WTC11 (cell line): ENCODE measurements at places on chromosomes 3 and 15. TPM values are rescaled to one million over a fixed set of nuclear protein-coding genes. Genes with fewer than 3 reads are reported as not detected.

GRCh38 chr3:12396471-12396870, 87.8 kb upstream of the TSEN2 start:
- no peak overlapping the region for H3K27ac ChIP-seq
- H3K4me1 ChIP-seq, result no peaks in the 10 kb centered on the region
- no peaks in the 10 kb centered on the region for H3K36me3 ChIP-seq
- H3K4me3 ChIP-seq, result no peak overlapping the region
- no peaks in the 10 kb centered on the region; the same call in 1 of the 2 replicates for H3K27me3 ChIP-seq

GRCh38 chr15:40925863-40926658, 3.1 kb upstream of the DLL4 start:
- no peaks in the 10 kb centered on the region for H3K36me3 ChIP-seq
- peaks cover 26% of the 10 kb centered on the region for H3K4me1 ChIP-seq
- peaks cover 99% of the 10 kb centered on the region for H3K27me3 ChIP-seq
- no peak overlapping the region for H3K27ac ChIP-seq
- DNase-seq, result peak; percentile 59

DNA sequence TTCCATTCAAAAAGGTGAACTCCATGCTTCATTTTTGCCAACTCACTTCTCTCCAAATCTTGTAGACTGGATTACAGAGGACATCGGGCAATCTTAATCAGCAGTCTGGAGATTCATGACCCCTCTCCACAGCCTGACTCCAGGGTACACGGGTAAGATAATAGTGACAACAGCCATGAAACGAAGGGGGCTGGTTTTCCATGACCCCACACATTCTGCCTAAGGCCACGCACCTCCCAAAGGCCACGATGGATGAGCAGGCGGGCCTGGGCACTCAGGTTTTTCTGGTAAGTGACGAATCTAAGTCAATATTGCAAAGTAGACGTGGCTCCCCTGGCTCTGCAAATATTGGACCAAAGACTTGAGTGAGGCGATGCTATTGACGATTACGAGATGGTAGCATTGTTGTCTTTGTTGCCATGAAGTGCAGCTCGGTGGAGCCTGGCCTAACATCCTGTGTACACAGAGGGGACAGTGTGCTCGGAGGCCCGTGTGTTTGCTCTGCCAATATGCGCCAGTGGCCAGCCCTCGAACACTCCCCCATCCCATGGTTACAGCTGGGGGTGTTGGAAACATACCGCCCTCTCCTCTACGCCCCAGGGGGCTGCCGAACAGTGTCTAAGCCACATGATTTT, 119.1 kb downstream of the OPA1 start:
- H3K4me3 ChIP-seq, result no peak overlapping the region
- H3K27me3 ChIP-seq, result peaks cover 13% of the 10 kb centered on the region
- peaks cover 35% of the 10 kb centered on the region for H3K36me3 ChIP-seq
- H3K27ac ChIP-seq, result no peak overlapping the region
- peaks cover 16% of the 10 kb centered on the region for H3K4me1 ChIP-seq

DNA sequence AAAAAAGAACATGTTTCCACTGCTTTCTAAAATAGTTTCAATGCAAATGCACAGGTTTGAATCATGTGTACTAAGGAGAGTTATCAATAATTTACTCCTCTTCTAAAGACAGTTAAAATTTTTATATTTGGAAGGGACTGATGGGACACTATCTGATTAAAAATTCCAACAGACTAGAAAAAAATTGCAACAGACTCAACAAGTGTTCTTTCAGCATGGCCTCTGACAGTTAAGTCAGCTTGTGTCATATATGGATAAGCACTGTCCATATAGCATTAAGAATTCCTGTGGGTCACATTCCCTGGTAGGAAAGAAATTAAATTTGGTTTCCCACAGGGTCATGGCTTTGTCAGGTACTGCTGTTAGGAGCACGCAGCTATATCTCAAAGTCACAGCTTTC, 96.8 kb downstream of the OSBPL10 start:
- no peak for DNase-seq
- 0 out of 2 replicates have a peak, but pooled peaks cover 2% of the 10 kb centered on the region for H3K36me3 ChIP-seq
- H3K27me3 ChIP-seq, result no peaks in the 10 kb centered on the region
- peaks cover 49% of the 10 kb centered on the region for H3K4me1 ChIP-seq

DNA sequence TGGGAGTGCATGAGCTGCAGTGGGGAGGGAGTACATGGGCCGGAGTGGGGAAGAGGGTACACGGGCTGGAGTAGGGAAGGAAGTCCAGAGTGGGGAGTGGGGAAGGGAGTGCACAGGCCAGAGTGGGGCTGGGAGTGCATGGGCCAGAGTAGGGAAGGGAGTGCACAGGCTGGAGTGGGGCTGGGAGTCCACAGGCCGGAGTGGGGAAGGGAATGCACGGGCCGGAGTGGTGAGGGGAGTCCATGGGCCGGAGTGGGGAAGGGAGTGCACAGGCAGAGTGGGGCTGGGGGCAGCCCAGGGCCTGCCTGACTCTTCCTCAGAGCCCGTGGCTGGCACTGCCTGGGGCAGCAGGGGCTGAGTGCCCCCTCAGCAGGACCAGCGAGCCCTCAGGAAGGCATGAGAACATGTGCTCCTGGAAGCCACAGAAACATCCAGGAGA, 40.7 kb downstream of the KLF15 start:
- DNase-seq, result no peak
- no peak overlapping the region for H3K4me3 ChIP-seq
- peaks cover 14% of the 10 kb centered on the region for H3K4me1 ChIP-seq
- 0 out of 2 replicates have a peak, but pooled peaks cover 3% of the 10 kb centered on the region for H3K36me3 ChIP-seq

DNA sequence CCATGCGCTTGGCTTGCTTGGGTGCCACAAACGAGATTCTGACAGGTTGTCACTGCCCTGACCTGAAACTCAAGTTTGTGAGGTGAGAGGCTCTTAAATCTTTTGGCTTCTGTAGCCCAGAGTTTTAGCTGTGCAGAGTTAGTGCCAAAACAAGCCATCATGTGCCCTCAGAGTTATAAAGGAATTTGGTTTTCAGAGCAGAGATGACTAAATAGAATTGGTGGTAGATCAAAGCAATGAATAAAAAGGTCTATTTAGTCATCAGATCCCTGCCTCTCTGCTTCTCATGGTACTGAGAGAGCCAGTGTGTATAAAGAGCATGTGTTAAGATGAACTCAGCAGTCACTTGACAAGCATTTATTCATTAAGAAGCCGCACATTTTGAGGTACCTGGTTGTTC, 207.5 kb upstream of the DPH6 start:
- no peak overlapping the region for H3K4me3 ChIP-seq
- H3K27ac ChIP-seq, result no peak overlapping the region
- H3K27me3 ChIP-seq, result no peaks in the 10 kb centered on the region; the same call in 1 of the 2 replicates
- no peak for DNase-seq
- H3K36me3 ChIP-seq, result no peaks in the 10 kb centered on the region

DNA sequence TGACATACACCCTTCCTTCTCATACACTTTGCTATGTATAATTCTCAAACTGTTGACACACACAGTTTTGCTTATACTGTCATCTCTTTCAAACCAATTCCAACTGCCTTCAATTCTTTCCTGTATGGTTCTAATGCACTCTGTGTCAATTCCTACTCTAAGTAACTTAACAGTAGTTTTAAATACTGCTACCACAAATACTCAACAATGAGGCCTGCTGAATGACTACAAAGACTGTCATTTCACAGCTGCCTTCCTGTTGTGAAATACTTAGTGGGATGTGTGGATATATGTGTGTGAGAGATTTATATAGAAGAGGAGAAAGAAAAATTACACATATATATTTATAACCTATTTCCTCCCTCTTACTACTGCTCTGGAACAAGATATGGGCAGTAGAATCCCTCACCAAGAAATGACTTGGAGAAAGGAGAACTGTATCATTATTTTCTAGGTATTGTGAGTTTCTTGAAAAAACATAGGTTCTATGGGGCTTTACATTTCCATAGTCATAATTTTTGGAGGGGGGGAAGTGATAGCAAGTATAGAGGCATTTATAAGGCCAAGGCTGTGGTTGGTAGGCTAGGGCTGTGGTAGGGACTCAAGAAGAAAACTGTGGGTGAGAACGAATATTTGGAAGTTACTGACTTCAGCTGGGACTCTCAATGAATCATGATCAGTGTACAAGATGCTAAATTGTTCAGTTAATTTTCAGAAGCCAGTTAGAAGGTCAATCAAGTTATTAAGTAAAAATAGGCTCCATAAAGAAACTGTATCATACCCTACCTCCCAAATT, 88.7 kb downstream of the ANKRD28 start:
- H3K27ac ChIP-seq, result no peak overlapping the region
- no peak overlapping the region for H3K4me3 ChIP-seq
- DNase-seq, result no peak
- peaks cover 46% of the 10 kb centered on the region for H3K36me3 ChIP-seq
- no peaks in the 10 kb centered on the region for H3K4me1 ChIP-seq
- H3K27me3 ChIP-seq, result no peaks in the 10 kb centered on the region

DNA sequence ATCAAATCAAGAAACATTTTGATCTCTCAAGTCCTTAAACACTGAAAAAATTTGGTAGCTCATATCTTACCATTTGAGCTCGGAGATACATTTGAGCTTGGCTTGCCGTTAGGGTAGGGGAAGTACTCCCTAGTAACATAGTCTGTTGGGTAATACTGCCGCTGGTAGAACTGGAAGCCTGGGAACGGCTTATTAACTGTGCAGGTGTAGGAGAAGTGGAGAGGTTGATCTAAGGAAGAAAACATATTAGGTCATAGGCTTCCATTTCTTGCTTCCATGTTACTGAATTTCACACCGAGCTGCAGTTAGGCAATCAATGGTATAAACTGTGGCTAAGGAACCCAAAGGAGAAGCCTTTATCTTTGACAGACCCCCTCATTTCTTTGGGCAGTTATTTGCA, 32.5 kb downstream of the PHC3 start:
- no peak overlapping the region for H3K4me3 ChIP-seq
- no peak overlapping the region for H3K27ac ChIP-seq
- no peaks in the 10 kb centered on the region for H3K27me3 ChIP-seq
- no peak for DNase-seq

DNA sequence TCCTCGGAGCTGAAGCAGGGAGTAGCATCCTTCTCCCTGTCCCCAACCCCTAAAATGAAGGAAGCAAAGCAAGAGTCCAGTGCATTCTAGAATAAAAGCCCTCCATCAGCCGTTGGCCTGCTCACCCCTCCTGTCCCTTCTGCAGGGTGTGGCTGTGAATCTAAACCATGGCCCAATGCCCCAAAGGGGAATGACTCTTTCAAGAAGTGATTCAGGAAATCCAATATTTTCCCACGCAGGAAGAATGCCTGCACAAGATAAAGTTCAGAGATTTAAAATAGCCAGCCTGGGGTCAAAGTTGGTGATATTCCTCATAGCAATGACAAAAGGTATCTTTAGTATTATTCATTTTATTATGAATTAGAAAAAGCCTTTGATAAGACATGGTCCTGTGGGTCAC, 38.5 kb downstream of the SLCO2A1 start:
- peaks cover 8% of the 10 kb centered on the region; the same call in 1 of the 2 replicates for H3K27me3 ChIP-seq
- peaks cover 53% of the 10 kb centered on the region for H3K4me1 ChIP-seq
- H3K27ac ChIP-seq, result no peak overlapping the region
- H3K36me3 ChIP-seq, result no peaks in the 10 kb centered on the region

GRCh38 chr3:33144433-33144832, 30.6 kb downstream of the CRTAP start:
- peaks cover 7% of the 10 kb centered on the region; the same call in 1 of the 2 replicates for H3K4me1 ChIP-seq
- no peak overlapping the region for H3K27ac ChIP-seq
- peak; percentile 76 for DNase-seq
- no peaks in the 10 kb centered on the region; the same call in 1 of the 2 replicates for H3K27me3 ChIP-seq
- H3K4me3 ChIP-seq, result no peak overlapping the region

DNA sequence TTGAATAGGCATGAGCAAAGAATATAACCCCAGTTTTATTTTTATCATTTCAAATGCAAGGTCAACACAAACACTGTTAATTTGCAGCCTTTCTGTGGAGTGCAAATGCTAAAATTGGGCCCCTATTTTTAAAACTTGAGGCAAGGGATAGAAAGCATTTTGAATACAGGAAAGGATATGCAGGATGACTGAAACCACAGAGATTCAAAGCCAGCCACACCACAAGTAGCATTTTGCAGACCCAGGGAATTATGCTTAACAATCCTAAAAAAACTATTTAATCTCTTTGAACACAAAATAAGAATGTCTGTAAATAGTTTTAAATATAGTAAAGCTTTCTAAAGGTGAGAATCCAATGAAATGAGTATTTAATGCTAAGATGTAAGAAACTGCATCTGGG, 62.9 kb upstream of the TRPC1 start:
- no peak overlapping the region for H3K4me3 ChIP-seq
- peaks cover 46% of the 10 kb centered on the region for H3K4me1 ChIP-seq
- DNase-seq, result no peak
- no peaks in the 10 kb centered on the region for H3K27me3 ChIP-seq
- H3K36me3 ChIP-seq, result no peaks in the 10 kb centered on the region

Gene CEP97
- 10.0 to 12.3 TPM (median 12.0 TPM) in 3 replicates for total RNA-seq

Gene TRANK1
- total RNA-seq, result 10.5 to 12.2 TPM (median 11.4 TPM) in 3 replicates

Gene MRAS
- total RNA-seq, result 11.1 to 14.8 TPM (median 11.7 TPM) in 3 replicates

Gene OR5K2
- not detected in 3 replicates for total RNA-seq

Gene CHRM5
- not detected in 3 replicates for total RNA-seq

Gene ZNF774
- total RNA-seq, result 2.6 to 3.6 TPM (median 2.9 TPM) in 3 replicates

Gene SLCO2A1
- total RNA-seq, result 2.3 to 3.3 TPM (median 3.3 TPM) in 3 replicates

Gene BCHE
- total RNA-seq, result 1.7 to 2.3 TPM (median 2.2 TPM) in 3 replicates

Gene CNTN3
- total RNA-seq, result 0.14 to 0.17 TPM (median 0.14 TPM) in 3 replicates
